ENCODE measurements at places on chromosomes 16 and 17. TPM values are rescaled to one million over a fixed set of nuclear protein-coding genes. Genes with fewer than 3 reads are reported as not detected.

The SLC16A13 gene
- total RNA-seq, result 2.7 TPM

The SMIM22 gene
- total RNA-seq, result not detected

The KRT31 gene
- total RNA-seq, result not detected

The ABCC6 gene
- total RNA-seq, result not detected

The KATNB1 gene
- total RNA-seq, result 21.5 TPM

The LASP1 gene
- 497 TPM for total RNA-seq

The MMP25 gene
- total RNA-seq, result not detected

The FAM20A gene
- total RNA-seq, result not detected

- no peak for DNase-seq
Measured at GRCh38 chr16:12059216-12059769, 82.8 kb downstream of the SNX29 start.

DNA sequence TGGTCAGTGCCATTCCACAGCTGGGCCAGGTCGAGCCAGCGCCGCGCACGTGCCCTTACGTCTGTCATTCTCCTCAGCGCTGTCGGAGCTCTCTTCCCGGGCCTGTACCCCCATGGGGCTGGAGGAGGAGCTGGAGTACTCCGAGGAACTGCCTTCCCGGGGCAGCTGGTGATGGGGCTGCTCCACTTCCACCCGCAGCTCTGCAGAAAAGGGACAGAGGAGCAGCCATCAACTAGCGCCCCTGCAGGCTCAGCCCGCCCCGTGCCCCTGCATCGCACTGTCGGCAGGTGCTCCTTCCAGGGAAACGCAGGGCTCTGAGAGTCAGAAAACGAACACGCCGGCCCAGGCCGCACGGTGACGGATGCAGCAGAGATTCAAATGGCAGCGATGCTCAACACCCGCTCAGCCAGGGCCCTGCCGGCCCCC is 20.9 kb downstream of the MAP1LC3B start:
- no peak for DNase-seq

- DNase-seq, result no peak
Measured at GRCh38 chr16:84959784-84960417, 51.4 kb downstream of the ZDHHC7 start.

DNA sequence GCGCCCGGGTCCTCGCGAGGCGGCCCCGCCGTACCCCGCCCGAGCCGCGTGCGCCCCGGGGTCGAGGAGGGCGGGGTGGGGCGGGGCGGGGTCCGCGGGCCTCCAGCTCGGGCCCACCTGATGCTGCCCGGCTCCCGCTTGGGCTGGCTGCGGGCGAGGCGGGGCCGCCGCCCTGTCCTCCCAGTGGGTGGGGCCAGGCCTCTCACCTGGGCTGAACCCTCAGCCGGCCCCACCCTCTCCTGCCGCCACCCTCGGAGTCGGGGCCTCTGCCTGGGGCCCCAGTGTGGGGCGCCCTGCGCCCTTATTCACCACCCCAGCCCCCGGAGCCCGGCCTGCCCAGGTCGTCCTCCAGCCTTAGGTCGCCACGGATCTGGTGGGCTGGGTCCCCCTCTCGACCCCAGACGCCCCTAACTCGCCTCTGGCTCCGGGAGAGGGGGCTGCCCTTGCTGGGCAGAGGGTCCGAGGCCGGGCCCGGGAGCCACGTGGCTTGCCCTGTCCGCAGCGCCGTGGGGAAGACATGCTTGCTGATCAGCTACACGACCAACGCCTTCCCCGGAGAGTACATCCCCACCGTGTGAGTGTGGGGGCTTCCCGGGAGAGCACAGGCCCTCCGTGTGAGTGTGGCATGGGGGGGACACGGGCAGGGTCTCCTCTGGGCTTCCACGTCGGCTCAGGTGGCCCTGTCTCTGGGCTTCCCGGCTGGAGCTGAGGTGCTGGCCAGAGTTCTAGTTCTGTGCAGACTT is 578 bp downstream of the RAC3 start:
- DNase-seq, result no peak

- DNase-seq, result no peak
Measured at GRCh38 chr17:82320956-82321927, 3.8 kb upstream of the CD7 start.

- DNase-seq, result no peak
Measured at GRCh38 chr17:50828508-50829170, 6.7 kb upstream of the WFIKKN2 start.

- no peak for DNase-seq
Measured at GRCh38 chr16:61432421-61432820, 603.8 kb downstream of the CDH8 start.

- no peak for DNase-seq
Measured at GRCh38 chr16:87851141-87851587, 18.1 kb downstream of the SLC7A5 start.

- no peak for DNase-seq
Measured at GRCh38 chr17:4465786-4466185, 32.0 kb downstream of the SPNS3 start.

- no peak for DNase-seq
Measured at GRCh38 chr17:610276-610675, 104.4 kb downstream of the VPS53 start.

GRCh38 chr17:28053725-28054124 is 11.2 kb downstream of the NLK start:
- DNase-seq, result no peak

- peak; percentile 22 for DNase-seq
Measured at GRCh38 chr16:58684001-58684353, 593 bp downstream of the SLC38A7 start.
